ENCODE measurements at places on chromosomes 7 and 10.

DNA sequence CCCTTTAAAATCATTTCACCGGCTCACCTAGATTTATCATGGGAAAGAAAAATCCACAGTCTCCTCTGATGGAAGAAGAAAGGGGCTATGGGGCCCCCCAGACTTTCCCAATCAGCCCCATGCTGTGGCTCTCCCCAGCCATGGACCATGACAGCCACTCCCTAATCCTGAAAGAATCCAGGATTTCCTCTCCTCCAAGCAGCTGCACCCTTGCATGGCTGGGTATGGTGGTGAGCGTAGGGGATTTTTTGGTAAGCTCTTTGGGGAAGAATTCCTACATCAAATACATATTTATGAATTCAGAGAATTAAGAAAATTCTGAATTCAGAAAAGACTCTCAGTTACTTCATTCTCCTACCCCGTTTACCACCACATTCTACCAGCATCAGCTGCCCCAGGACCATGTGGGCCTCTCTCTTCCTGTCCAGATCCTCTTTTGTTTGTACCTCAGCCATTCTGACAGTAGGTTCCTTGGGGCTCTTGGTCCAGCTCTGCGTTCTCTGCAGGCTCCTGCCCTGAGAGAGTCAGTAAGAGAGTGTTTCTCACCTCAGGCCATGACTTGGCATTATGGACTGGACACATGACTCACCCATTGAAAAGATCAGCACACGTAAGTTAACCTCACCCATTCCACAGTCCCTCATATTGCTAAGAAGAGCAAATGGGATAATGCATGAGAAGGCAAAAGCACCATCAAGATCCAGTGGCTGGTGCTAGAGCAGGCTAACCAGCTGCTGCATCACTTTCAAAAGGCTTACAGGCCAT is 337.8 kb downstream of the ELMO1 start:
- no peak for DNase-seq

DNA sequence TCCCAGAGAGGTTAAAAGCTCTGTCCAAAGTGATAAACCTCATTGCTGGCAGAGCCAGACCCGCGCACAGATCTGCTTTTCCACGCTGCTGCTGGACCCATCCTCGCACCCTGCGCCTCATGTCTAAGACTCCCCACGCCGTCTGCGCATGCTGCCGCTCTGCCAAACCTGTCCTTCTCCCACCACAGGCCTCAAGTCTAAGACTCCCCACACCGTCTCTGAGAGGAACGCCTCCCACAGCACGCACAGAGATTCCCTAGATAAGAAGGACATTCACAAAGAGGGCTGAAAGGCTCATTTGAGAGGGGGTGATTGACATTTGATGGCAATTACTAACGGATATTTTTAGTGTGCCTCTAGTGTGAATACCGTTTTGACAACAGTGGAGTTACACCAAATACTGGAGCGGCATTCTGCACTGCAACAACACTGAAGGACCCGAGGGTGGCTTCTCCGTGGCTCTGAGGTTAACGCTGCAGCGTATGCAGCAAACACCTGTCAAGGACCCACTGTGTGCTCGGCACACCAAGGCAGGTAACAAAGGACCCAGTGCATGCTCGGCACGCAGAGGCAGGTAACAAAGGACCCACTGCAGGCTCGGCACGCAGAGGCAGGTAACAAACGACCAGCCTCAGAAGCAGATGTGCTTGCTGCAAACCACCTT is 231.4 kb downstream of the DNAJB6 start:
- DNase-seq, result no peak

DNA sequence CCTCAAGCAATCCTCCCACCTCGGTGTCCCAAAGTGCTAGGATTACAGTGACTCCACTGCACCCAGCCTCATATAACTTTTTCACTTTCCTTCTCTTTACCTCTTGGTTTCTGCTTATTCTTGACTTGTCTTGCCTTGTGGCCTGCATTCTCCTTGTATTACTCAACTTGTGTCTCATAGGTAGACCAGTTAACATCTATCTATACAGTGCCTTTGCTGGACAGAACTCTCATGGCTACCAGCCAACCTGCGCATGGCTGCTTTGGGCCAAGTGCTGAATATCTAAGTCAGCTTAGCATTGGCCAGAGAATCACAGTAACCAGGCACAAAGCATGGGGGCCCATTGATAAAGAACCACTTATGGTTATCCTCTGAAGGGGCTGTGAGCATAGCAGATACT is 42.6 kb upstream of the ZNRF2 start:
- DNase-seq, result no peak

- no peak for DNase-seq
Measured at GRCh38 chr7:68440866-68441265, 1157.4 kb upstream of the AUTS2 start.

GRCh38 chr7:100568896-100569844 is 4.5 kb downstream of the SAP25 start:
- DNase-seq, result no peak

DNA sequence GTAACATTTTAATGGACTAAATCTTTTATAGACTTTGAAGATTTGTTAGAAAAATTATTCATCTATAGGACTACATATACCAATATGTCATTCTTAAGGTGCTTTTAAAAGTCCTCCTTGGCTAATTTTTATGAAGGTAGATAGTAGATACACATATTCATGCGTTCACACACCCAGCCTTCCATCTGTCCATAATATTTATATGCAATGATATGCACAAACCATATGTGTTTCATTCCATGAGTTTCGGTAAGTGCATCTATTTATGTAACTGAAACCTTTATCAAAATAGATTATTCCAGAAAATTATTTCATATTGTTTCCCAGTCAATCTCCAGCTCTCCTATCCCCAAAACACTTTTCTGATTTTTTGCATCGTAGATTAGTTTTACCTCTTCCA is 101.7 kb downstream of the ANLN start:
- DNase-seq, result no peak

- no peak for DNase-seq
Measured at GRCh38 chr10:3526727-3527501, 258.1 kb downstream of the KLF6 start.

GRCh38 chr10:27569946-27570345 is 65.8 kb downstream of the RAB18 start:
- no peak for DNase-seq

DNA sequence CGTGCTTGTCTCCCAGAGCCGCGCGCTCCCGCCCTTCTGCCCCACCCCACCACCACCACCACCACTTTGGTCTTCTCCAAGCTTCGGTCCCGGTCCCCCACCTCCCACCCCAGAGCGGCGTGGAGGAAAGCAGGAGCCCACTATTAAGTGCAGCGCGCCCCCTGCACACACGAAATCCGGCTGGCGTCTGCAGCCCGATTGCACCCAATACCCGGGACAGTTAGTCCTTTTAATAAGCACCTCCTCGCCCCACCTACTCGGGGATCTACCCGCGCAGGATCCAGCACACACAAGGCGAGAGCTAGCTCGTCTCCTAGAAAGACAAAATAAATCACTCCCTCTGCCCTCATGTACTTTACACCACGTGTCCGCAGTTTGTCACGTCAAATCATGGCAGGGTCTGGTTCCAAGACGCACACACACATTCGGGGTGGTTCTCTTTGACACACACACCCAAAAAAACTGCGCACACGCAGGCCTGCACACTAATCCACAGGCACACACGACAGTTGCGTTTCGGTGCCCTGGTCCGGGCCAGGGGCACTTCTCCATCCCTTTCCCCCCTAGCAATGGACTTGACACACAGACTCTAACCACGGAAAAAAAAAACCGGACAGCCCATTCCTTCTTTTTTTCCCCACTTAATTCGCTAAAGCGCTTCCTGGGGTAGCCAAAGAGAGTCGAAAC is 1.6 kb downstream of the SFMBT2 start:
- DNase-seq, result no peak

DNA sequence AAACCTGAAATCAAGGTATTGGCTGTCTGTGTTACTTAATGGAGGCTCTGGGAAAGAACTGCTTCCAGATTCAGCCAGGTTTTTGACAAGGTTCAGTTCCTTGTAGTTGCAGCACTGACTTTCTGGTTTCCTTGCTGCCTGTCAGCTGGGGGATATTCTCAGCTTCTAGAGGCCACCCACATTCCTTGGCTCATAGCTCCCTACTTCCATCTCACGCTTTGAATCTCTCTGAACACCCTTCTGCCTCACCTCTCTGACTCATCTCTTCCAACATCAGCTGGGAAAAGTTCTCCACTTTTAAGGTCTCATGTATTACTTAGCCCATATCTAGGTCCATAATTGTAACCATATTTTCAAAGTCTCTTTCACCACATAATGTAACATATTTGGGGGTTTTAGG is 22.9 kb upstream of the GPR22 start:
- no peak for DNase-seq

DNA sequence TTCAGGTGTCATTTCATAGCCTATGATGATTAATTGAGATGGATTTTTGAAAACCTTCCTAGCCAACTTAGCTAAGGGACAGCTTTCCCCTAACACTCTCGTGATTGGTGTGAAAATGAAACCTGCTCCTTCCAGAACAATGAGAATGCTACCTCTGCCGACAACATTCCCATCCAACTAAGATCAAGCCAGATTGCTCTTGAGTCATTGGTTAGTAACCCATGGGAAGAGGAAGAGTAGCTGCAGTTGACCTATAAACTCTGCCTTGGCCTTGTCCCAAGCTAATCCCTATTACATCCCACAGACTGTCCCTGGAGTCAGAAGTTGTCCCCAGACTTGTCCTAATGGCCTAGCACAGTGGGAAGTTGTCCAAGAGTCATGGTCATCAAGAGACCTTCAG is 80.5 kb upstream of the SVIL start:
- DNase-seq, result no peak

GRCh38 chr7:103075337-103075918 is 488 bp downstream of the ARMC10 start:
- DNase-seq, result peak; percentile 40

GRCh38 chr10:123786306-123786705 is 105.3 kb downstream of the CPXM2 start:
- DNase-seq, result no peak

DNA sequence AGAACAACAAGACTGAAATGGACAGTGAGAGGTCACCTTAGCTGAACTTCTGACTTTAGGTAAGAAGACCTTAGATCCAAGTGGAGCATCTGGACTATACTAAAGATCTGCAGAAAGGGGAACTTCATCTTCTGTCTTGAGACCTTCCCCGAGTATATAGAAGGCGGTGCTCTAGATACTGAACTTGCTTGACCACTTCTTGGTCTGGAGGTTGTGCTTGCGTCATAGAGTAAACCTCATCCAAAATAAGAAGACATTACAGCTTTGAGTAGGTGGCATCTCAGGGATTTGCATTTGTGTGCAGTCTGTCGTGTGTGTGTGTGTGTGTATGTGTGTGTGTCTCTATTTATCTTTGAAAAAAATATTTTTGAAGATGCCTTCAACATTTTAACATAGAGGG is 157.5 kb downstream of the CHN2 start:
- DNase-seq, result no peak

DNA sequence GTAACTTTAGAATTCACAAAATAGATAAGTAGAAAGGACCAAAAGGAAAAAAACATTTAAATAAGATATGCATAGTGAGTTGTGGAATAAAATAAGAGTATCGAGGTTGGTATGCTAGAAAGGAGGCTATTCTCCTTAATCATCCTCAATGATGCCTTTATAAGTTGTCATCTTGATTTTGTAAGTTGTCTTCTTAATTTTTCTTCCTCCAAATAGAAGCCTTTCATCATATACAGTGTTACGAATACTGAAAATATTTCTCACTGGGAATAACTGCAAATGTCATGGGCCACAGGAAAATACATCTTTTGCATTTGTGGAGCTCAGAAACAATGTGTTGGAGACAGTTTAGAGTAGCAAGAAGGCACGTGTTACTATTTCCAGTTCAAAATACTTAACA is 31.5 kb upstream of the PRTFDC1 start:
- no peak for DNase-seq

GRCh38 chr7:156118248-156118645 is 306.0 kb upstream of the SHH start:
- DNase-seq, result no peak

DNA sequence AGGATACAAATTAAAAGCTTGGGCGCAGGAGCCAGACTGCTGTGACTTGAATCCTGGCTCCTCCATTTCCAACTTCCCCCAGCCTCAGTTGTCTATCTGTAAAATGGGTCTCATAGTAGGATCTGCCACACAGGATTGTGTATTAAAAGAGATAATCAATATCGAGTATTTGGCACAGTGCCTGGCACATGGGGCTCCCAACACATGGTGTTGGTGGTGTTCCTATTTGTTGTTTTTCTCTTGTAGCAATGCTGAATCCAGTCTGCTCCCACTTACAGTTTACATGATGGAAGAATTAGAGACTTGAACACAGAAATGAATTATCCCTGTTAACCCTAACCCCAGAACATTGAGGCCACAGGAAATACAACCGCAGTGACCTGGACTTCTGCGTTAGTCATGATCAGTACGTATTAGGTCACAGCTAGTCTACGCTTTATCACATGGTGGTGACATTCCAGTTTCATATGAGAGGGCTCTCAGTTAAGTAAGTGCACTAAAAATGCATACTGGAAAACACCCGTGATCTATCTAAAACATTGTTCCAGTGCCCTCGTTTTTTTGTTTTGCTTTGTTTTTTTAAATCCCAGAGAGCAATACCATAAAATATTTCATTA is 169.5 kb upstream of the KLF14 start:
- DNase-seq, result no peak

GRCh38 chr7:38833329-38833728 is 75.7 kb downstream of the VPS41 start:
- DNase-seq, result no peak

DNA sequence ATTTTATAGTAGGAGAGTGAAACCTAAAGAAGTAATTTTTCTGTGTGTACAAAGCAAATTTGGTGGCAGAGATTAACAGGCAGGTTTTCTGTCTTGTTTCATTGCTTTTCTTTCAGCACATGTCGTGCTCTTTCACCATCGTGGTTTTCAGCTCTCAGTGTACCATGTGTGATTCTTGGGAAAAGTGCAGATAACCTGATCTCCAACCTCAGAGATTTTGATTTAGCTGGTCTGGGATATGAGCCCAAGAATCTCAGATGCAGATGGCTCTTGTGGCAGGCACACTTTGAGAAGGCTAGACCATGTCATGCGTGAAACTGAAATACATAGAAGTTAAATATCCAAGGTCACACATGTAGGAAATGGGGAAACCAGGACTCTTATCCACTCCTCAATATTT is 317.4 kb downstream of the EXOC4 start:
- no peak for DNase-seq

Data from GM19239 (cell line).